ENCODE measurements at places on chromosomes 6 and 20.
A peak's percentile ranks its signal among the peaks of the same experiment; 100 is the strongest.

DNA sequence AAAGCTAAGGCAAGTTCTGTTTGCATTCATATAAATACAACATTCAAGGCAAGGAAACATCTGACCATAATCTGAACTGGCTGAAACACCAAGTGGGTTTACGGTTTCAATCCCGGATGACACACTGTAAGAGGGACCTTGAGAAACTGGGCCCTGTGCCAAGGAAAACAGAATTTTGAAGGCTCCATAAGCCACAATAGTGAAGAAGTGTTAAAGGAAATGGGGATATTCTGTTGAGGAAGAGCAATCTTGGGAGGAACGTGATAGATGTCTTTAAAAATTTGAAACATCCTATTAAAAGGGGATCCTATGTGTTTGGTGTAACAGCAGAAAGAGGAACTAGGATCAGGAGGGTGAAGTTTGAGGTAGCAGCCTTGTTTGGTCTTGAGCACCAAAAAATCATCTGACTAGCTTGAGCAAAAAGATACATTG, 82.4 kb upstream of the TAB2 start:
- DNase-seq, result no peak

DNA sequence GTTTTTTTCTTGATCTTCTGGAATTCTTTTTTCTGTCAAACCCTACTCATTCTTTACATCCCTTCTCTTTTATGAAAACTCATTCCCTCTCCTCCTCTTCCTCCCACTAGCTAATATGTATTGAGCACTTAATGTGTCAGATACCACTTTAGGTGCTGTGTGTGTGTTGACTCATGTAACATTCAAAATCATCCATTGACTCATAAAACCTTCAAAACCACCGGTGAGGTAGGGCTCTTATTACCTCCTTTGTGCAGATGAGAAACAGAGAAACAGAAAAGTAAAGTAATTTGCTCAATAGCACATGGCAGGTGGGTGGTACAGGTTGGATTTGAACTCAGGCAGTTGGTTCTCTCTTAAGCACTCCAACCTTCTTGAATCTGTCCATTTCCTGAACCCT, 136.3 kb upstream of the NEDD9 start:
- DNase-seq, result no peak

DNA sequence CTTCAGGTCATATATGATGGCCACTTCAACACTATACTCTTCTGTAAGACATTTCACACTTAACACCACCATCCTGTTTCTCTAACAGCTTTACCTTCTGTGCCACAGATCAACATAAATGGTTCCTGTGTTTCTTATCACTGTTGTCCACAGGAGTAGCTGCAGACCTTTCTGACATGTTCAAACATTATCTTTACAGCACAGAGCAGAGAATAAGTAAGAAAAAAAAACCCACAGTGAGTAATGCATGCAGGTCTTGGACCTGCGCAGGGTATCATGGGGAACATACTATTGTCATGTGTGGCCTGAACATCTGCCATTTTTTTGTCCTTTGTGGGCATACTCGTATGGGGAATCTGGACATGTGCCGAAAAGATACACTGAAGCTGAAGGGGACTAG, 161.9 kb downstream of the KIF16B start:
- no peak for DNase-seq

DNA sequence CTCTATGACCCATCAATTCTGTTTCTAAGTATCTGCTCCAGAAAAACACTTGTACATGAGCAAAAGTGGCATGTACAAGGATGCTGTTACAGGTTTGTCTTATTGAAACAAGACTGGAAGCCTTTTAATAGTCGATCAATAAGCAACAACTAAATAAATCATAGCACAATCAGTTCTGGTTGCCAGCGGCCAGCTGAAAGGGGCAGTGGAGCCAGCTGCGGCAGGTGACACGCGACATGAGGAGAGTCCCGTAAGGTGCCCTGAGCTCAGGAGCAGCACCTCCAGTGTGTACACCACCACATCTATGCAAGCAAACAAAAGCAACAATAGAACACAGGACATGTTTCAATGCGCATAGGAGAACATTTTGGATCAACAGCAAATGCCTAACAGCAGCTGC, 20.7 kb upstream of the NNAT start:
- DNase-seq, result no peak

DNA sequence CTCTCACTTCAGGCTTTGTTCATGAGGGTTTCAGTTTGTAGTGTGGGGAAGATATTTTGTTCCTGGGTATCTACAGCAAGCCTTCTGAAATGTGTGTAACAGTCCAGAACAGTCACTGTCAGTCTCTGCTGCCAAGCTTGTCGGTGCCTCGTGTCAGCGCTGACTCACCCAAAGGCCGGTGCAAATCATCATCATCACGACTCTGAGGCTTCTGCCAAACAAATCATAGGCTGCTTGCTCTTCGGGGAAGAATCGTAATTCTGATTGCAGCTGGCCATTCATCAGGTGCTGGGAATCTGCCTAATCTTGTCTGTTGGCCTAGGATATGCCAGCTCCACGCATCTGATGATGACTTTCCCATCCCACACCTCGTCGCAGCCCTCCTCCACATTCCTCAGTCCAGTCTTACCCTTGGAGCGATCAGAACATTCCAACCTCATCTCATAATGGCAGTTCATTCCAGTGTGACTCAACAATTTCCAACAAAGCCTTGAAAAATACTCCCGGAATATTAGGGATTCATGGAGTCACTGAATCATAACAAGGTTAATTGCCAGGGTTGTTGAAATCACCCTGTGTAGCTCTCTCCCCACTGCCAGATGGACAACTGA, 40.9 kb downstream of the ALDH8A1 start:
- DNase-seq, result no peak

DNA sequence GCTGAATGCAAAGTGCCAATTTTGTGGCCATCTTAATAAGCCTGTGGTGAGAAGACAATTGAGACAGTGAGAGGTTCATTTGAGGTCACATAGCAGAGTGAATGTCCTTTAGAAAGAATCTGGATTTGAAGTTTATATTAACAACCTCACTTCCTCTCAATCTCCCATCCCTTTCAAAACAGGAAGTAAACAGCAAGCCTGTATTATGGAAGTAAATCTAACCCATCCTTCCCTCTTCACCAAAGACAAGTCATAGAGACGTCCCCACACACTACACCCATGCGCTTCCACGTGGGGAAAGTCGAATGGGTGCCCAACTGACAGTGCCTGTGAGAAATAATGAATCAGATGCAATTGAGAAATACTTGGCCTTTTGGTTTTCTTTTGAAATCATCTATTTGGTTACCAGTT, 28.8 kb upstream of the CCND3 start:
- peak; percentile 29 for DNase-seq

GRCh38 chr6:107419733-107420132, 39.6 kb downstream of the PDSS2 start:
- DNase-seq, result no peak

DNA sequence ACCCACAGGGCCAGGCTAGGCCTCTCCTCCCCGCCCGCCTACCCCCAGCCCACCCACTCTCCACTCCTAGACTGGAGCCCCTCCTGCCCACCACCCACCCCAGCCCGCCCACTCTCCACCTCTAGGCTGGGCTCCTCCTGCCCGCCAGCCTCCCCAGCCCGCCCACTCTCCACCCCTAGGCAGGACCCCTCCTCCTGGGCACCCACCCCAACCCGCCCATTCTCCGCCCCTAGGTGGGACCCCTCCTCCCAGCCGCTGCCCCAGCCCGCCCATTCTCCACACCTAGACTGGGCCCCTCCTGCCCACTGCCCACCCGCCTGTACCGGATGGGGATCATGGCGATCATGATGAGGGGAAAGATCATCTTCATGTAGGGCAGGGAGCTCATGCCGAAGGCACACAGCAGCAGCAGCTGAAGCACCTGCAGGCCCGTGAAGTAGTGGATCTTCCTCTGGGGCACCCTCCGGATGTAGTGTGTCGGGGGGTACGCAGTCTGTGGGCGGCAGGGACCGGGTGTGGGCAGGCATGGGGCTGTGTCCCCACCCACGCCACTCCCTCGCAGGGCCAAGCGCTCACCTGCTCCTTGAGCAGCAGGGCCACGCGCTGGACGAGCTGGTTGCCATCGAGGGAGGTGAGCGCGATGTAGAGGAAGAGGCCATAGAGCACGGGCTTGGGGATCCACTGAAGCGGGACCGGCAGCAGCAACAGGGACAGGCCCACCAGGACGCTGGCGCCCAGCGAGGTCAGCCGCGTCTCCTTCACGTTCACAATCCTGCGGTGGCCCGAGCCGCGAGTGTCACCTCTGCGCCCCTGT, 10.8 kb downstream of the SLC4A11 start:
- DNase-seq, result no peak

- no peak for DNase-seq
Measured at GRCh38 chr20:47614703-47615309, 113.1 kb downstream of the NCOA3 start.

- DNase-seq, result peak; percentile 50
Measured at GRCh38 chr6:28673787-28674671, 148.3 kb downstream of the GPX5 start.

DNA sequence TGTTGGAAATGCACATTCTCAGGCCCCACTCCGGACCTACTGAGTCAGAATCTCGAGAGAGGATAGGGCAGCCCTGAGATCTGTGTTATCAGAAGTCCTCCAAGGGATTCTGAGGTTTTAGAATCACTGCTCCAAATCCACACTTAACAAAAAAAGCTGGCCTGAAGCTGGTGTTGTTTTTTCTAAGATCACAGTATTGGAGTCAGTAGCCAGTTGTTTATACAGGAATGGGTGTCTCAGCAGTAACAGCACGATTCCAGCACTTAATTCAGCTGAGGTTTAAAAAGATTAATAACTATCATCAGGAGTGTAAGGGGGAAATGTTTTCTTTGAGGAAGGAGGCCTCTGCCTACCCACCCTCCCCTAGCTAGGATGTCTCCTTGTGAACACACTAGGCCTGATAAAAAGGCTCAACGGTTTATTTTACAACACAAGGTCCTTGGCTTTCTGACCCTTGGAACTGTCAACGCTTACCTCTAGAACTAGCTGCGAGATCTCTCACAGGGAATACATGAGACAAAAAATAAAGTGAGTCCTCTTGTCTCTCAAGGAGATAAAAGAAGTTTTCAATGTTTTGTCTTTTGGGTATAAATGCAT, 505.4 kb downstream of the CD83 start:
- DNase-seq, result no peak

DNA sequence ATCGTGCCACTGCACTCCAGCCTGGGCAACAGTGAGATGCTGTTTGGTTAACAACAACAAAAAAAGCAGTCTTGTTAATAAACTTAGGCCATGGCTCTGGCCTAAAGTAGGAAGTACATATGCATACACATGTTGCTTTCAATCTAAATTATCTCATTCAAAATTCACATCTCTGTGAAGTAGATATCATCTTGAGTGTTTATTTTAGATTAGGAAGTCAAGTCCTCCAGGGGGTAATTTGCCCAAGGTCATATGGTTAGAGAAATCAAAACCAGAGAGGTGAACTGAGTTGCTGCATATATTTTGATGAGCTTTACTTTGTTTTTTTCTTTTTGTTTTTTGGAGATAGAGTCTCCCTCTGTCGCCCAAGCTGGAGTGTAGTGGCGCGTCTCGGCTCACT, 52.8 kb downstream of the B4GALT5 start:
- DNase-seq, result no peak

DNA sequence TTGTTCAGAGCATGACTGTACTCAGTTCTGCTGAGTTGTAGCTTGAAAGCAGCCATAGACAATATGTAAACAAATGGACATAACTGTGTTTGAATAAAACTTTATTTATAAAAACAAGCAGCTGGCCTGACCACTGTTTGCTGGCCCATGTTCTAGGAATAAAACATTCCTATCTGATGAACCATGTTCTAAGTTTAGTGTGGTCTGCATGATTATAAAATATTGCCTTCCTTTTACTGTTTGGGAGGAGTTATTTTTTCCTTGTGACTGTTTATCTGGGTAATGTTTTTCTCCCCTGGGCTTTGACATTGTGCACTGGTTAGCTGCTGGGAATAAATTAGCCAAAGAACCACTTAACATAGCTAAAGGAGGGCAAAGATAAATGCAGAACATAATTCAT, 55.1 kb downstream of the CDS2 start:
- DNase-seq, result no peak

GRCh38 chr6:47308552-47309290, 984 bp downstream of the TNFRSF21 start:
- no peak for DNase-seq

DNA sequence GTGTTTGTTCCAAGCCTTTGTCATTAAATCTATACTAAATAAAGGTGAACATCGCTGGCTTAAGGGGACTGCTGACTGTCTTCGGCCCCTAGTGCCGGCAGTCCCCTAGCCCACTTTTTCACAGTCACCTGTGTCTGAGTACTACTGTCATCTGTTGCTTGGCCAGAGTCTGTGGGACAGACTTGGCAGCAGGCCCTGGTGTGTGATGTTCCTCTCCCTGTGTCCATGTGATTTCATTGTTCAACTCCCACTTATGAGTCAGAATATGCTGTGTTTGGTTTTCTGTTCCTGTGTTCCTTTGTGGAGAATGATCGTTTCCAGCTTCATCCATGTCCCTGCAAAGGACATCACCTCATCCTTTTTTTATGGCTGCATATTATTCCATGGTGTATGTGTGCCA, 133.4 kb downstream of the HAO1 start:
- DNase-seq, result no peak

DNA sequence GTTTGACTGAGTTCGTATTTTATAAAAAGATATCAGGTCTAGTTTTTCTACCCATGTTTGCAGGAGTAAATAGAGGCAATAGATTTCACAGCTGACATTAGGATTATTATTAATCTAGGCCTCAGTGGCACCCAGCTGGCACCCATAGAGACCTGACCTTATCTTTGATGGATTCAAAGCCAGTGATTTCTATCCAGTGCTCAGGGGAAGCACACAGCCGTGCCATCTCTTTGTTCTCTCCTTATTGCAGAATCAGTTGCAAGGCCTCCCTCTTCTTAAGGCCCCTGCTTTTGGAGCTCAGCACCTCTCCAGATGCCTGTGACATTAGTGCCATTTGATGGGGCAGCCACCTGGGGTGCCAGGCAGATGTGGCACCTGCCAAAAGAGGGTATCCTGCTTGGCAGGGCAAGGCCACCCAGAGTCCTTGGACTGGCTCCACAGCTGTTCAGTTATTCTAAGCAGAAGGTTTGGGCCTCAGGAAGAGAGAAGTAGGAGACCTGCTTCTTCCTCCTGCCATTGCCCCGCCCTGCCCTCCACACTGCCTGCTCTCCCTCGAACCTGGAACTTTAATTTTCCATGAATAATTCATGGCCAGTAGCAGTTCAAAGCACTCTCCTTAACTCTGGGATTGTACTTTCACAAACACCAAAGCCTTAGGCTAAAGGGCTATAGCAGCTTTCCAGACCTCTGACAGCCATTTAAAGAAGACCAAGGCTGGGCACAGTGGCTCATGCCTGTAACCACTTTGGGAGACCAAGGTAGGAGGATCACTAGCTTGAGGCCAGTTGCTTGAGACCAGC, 206.3 kb downstream of the ZDHHC14 start:
- DNase-seq, result no peak

DNA sequence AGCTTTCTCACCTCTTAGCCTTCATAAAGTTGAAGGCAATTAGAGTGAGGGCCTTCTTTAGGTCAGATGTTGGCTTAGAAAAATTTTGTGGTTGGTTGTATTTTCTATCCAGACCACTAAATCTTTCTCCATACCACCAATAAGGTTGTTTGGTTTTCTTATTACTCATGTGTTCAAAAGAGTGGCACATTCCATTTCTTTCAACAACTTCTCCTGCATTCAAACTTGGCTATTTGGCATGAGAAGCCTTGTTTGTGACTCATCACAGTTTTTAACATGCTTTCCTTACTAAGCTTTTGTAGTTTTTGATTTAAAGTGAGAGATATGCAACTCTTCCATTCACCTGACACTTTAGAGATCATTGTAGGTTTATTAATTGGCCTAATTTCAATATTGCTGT, 949.6 kb downstream of the TBC1D32 start:
- no peak for DNase-seq
